ENCODE measurements at places on chromosomes 16 and 17.

DNA sequence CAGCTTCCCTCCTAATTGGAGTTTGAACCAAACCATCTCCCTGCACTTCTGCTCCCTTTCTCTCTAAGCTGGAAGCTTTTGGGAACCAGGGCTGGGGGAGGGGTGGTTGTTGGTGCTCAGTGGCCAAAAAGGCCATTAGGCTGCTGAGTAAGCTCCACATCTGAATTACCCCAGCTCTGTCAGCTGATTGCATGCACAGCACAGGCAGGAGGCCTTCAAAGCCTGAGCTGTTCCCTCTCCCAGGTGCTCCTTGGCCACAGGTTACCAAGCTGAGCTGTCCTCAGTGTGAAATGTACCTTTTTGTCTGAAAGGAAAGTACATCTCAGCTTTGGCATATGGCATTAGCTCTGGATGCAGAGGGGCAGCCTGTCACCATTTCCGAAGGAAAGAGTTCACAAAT lies 6.2 kb upstream of the TBKBP1 start:
- DNase-seq = no peak

GRCh38 chr16:3949287-3949686 lies 68.8 kb upstream of the CREBBP start:
- DNase-seq = no peak

DNA sequence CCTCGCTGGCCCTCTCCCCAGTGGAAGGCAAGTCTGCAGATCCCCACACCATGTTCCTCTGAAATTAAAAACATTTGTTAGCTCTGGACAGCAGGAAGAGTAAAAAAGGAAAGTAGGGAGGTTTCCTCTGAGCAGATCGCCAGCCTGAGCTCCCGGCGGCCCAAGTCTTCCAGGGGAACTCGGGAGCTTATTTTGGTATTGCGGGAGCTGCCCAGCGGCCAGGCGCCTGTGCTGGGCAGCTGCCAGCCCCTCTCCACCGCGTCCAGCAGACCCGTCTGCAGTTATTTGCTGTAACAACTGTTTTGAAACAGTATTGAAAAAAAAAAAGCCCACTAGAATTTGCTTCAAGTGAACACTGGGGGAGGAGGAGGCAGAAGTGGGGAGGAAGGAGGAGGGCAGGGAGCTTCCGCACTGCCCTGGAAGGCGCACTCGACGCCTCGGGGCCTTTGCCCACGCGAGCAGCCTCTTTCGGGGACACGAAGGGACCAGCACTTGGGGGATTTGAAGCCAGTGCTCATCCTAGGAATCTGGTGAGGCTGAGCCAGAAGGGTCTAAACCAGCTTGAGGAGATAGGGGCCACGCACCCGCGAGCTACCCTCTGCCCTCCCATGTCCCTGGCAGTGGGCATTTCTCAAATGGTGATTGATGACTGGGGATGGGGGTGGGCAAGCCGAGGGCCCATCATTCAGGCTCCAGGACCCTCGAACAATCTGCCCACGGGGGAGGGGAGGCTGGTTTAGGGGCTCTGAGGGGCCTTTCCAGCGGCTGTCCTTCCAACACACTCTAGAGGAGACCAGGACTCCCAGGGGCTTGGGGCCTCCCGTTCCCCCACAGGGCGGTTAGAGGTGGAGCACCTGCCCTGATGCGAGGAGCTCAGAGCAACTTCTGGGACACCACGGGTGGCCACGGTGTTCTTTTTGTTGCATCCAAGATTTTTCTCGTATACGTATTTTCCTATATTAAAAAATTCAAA lies 3.0 kb upstream of the BAHCC1 start:
- no peak for DNase-seq

- no peak for DNase-seq
These were observed 182 bp downstream of the RPL26 start for GRCh38 chr17:8382880-8383142.

DNA sequence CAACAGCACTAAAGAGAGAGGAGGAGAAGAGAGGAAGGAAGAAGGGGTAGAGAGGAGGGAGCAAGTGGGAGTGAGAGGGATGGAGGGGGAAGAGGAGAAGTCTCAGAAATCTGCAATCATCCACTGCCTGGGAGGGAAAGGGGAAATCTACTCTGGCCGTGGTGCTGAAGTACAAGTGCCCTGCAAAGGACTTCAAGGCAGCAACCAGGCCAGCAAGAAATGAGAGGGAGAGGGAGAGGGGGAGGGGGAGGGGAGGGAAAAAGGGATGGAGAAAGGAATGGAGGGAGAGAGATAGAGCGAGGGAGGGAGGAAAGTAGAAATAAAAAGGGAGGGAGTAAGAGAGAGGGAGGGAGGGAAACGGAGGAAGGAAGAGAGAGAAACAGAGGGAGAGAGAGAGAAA lies 130.8 kb upstream of the EEF2KMT start:
- no peak for DNase-seq

GRCh38 chr16:67447508-67448076 lies 16.7 kb downstream of the HSD11B2 start:
- no peak for DNase-seq

DNA sequence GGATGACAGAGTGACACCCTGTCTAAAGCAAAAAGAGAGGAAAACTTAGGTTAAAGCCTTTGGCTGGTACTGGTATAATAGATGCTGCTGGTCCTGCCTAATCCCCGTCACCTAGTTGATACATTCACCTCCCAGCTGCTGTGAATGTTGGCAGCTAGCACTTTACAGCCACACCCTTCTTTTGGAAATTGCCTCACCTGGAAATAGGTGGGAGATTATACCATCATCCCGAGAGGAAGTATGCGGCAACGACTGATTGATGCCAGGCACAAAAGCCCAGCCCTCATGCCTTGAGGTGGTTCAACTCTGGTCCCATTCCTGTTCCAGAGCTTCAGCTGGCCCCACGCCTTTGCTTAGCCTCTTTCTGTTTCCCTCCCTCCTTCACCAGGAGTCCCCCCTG lies 53.2 kb upstream of the SIAH1 start:
- DNase-seq = no peak

DNA sequence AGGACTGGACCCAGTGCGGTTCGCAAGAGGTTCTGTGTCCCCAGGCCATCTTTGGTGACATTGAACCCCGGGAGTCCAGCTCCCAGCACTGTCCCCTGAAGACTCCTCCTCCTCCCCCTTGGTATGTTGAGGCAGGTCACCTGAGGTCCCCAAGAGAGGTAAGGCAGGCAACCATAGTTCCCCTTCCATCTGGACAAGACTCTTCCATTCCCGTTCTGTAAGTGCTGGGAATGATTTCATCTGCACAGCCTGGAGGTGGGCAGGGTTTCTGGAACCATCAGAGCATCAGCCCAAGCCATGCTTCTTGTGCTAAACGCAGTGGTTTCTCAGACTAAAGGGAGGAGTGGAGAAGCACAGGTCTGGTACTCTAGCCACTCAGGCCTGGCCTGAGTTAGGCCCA lies 24.9 kb downstream of the COPZ2 start:
- DNase-seq = no peak

DNA sequence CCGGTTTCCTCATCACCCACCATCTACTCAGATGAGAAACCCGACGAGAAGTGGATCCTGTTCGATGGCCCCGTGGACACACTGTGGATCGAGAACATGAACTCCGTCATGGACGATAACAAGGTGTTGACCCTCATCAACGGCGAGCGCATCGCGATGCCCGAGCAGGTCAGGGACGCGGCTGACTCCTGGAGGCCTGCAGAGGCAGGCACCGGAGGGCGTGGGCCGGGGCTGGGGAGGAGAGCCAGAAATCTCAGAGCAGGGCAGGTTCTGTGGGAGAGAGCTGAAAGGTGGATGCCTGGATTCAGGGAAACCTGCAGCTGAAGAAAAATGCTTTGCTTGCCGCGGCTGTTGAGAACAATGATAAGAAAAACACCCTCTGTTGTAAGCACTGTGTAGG lies 47.2 kb upstream of the KDM6B start:
- no peak for DNase-seq

- no peak for DNase-seq
These were observed 335.2 kb downstream of the SEC14L1 start for GRCh38 chr17:77476006-77476405.

- DNase-seq = no peak
These were observed 33.9 kb downstream of the PLD6 start for GRCh38 chr17:17172001-17172939.

- no peak for DNase-seq
These were observed 8.9 kb upstream of the SEZ6 start for GRCh38 chr17:29014716-29015115.

- DNase-seq = no peak
These were observed 20.0 kb downstream of the C1QTNF1 start for GRCh38 chr17:79043931-79044320.

DNA sequence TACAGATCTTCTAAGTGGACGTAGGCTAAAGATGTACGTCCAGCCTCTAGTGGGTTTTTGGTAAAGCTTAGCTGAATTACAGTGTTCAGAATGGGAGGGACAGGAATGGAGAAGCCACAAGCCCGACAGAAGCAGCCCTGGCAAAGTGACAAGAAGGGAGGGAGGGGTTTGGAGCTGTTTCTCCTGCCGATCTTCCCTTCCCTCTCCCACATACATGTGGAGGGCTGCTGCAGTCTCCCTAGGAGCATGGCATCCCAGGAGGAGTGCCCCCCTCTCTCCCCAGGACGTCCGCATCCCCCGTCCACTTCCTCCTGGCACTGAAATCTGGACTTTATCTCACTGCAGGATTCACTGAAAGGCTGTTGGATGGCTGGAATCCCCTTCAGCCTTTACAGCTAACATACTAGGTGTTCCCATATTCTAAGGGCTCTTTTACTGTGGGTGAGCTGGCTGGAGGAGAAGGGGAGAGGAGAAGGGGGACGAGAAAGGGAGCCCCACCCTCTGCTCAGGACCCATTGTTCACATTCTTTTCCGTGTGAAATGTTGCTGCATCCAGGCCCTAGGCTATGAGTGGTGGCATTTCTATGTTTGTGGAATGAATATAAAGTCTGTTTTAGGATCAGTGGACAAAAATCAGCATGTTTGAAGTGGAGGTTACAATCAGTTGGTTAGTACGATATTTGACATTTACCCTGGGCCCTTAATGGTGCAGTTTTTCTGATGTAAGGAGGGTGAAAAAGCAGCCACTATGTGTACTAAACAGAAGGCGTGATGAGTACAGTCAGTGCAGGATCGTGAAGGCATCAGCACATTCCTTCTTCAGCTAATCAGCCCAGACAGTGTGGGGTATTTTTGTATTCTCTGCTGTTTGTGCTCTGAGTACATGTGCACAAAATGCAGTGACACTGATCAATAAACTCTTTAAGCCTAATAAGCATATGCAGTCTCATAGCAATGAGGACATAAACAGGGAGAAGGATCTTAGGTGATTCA lies 94.6 kb downstream of the SPECC1 start:
- DNase-seq = no peak

- no peak for DNase-seq
These were observed 7.4 kb downstream of the CDK5RAP3 start for GRCh38 chr17:47978324-47978723.

- DNase-seq = no peak
These were observed 66.8 kb upstream of the NFAT5 start for GRCh38 chr16:69498926-69499325.

GRCh38 chr17:31002047-31002446 lies 31.2 kb downstream of the RNF135 start:
- no peak for DNase-seq

DNA sequence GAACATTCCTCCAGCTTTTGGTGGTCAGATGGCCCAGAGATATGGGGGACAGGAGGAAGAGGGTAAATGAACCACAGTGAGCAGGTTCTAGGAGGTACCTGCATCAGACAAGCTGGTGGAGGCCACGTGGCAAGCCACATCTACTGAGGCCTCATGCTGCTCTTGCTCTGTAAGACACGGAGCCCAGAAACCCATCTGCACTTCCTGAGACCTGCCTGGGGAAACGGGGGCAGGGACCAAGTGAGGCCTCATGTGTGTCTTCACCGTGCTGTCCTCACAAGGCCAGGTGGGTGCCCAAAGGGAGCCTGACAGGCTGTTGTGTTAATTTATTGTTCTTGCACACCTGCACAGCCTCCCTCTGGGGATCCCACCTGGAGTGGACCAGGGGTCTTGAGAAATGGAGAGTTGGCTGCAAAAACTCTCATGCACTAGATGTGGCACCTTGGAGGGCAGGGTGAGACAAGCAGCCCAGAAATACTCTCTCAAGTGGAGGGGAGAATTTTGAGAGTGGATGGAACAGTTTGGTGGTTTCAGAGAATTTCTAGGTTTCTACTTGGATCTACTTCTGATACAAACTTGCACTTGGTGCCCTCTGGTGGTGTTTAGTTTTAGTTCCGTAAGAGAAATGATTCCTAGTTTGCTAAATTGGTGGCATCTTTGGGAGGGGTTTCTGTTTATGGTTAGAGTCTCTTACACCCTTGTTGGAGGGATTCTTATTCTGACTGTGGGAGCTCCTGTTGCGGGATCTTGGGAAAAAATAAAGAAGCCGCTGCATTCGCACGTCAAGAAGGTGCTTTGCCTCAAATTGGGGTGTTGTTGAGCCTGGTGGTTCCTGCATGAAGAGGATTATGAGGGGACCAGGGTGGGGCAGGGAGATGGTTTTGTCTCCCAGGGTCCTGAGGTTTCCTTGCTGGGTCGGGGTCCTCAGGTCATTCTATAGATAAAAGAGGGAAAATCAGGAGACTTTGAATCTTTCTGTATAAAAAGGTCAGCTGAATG lies 47.5 kb downstream of the SLC6A2 start:
- DNase-seq = peak; percentile 21

- DNase-seq = no peak
These were observed 934.6 kb upstream of the CDH8 start for GRCh38 chr16:62970851-62971250.

DNA sequence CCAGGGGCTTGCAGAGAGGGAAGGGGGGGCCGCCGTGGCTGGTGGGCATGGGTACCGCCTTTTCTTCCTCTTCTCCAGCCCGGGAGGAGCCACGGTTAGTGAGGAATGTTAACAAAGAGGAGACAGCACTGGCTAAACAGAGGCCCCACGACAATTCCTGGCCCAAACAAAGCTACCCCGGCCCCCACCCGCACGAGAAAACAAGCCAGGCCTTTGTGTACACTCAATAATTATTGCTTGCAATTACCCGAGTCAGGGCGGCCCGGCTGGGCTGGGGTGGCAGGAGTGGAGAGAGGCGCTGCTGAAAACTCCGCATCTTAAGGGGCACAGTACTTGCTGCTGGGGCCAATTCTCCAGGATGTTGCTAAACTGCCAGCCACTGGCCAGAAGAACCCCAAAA lies 56.4 kb downstream of the IRX5 start:
- no peak for DNase-seq

GRCh38 chr17:19311421-19312215 lies 50.9 kb downstream of the B9D1 start:
- DNase-seq = no peak

- peak; percentile 37 for DNase-seq
These were observed 382.0 kb upstream of the DYNLRB2 start for GRCh38 chr16:80158766-80159165.

DNA sequence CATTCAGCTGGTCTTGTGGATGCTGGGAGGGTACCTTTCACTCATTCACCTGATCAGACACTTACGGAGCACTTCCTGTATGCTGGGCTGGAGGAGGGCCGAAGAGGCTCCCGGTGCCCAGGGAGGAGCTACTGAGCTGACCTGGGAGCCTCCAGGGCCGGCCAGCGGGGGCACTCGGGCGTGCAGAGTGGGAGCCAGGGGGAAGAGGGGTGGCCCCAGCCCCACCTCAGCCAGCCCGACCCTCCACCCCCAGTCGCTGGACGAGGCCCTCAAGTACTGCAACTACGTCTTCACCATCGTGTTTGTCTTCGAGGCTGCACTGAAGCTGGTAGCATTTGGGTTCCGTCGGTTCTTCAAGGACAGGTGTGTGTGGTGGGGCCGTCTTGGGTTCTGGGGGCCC lies 10.3 kb downstream of the TPSG1 start:
- no peak for DNase-seq

- DNase-seq = no peak
These were observed 4.2 kb downstream of the ZNF843 start for GRCh38 chr16:31438414-31438813.

- no peak for DNase-seq
These were observed 156.7 kb downstream of the HAPSTR1 start for GRCh38 chr16:9248162-9248561.

GRCh38 chr17:57475796-57476195 lies 219.5 kb downstream of the MSI2 start:
- no peak for DNase-seq
